ENCODE measurements at places on chromosomes 16 and 17.

- no peak for DNase-seq
Observed at GRCh38 chr17:17876959-17877528, 40.3 kb upstream of the SREBF1 start.

DNA sequence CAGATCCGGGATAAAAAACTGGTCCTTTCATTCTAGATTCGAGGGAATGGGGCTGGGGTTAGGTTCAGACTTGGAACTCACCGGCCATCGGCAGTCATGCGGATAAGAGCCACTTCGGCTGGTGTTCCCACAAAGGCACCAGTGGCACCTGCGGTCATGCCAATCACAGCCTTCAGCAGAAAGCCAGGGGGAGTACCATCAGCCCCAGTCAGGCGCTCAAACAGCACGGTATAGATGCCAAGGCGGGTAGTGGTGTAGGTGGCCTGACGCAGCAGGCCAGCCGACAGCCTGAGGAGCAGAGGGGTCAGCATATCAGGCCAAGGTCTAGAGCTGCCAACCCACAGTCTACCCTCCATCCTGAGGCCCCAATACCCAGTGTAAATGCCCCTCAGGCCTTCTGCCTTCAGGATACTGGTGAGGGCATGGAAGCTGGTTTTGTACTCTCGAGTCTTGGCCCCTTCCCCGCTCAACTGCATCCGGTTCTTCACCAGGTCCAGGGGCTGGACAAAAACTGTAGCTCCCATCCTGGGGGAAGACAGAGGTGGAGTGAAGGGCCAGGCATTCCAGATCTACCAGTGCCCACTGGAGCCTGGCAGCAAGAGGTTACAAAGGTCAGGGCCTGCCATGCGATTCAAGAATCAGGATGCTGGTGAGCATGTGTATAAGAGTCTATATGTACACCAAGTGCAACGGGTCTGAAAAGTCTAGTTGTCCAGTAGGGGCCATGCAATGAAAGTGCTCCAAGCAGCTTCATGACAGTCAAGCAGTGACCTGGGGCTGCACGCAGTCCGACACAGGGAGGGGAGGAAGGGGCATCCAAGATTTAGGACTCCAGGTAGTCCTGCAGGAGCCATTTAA, 929 bp downstream of the SLC25A11 start:
- DNase-seq = no peak

DNA sequence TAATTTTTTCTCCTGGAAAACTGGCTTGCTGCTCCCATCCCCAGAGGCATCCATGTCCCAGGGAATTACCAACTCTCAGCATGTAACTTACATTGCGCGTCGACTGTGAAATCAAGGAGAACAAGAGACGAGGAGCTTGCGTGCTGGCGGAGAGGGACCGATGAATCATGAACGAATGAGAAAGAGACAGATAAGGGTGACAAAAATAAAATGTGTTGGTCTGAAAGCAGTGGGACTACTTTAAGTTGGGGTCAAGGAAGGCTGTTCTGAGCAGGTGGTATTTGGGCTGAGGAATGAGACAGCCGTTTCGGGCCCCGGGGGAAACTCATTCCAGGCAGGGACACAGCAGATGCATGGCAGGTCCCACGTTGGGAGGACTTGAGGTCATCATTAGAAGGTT, 22.5 kb downstream of the ABAT start:
- no peak for DNase-seq

DNA sequence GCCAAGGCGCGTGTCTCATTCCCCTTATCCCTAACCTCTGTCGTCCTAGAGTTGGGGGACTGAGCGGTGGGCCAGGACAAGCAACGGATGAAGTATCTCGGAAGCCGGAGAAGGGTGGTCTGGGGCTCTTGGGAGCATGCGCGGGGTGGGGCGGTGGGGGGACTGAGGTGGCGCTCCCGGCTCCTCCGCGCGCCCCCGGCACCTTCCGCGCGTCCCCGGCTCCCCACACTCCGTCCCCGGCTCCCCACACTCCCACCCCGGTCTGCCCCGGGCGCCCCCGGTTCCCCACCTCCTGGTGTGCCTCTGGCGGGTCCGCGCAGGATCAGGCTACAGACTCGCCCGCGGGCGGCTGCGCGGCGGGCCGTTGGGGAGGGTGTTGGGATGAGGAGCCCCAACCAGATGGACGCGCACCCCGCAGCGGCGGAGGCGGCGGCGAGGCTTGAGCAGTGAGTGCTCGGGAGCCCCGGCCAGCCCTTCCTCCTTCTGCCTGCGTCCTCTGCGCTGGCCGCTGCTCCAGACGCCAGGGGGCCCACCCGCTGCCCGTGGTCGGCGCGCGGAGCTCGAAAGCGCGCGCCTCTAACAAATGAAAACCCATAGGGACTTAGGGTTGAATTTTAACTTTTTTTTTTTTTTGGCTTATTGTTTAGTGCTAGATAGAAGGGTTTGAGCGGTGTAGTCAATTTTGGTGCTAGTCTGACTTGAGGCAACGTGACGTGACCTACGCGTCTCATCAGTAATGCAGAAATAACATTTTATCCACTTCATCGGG, 5.6 kb upstream of the CRYM start:
- no peak for DNase-seq

GRCh38 chr16:76195648-76196047, 81.6 kb upstream of the CNTNAP4 start:
- no peak for DNase-seq

Data from NCI-H187 (cell line).